ENCODE measurements at places on chromosomes 12 and 14.

DNA sequence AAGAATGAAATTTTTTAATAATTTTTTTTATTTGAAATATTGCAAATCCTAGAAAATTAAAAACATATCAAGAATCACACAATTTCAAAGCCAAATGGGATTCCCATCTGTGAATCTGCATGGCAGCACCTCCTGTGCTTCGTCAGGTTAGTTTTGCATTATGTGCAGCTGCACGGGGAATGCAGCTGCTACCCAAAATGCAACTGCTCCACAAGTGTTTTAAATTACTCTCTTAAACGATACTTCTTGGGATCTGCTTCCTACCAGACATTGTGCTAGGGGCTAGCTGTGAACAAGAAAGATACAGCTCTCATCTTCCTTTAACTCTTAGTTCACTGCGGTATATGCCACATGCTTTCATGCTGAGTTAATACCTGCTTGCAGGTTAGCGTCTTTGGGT, 154.2 kb downstream of the CRADD start:
- no peak for DNase-seq

- DNase-seq, result no peak
Observed at GRCh38 chr12:108237272-108237671, 101.8 kb downstream of the CMKLR1 start.

- DNase-seq, result no peak
Observed at GRCh38 chr12:92757597-92758121, 54.9 kb downstream of the PLEKHG7 start.

- peak; percentile 53 for DNase-seq
Observed at GRCh38 chr12:51270067-51270950, at the start of gene SMAGP. TSS of gene SMAGP (minus strand) at chr12:51270415. CDS start at chr12:51269278, 1,137 bp downstream.

- no peak for DNase-seq
Observed at GRCh38 chr12:46366771-46367170, 5.8 kb downstream of the SLC38A2 start.

DNA sequence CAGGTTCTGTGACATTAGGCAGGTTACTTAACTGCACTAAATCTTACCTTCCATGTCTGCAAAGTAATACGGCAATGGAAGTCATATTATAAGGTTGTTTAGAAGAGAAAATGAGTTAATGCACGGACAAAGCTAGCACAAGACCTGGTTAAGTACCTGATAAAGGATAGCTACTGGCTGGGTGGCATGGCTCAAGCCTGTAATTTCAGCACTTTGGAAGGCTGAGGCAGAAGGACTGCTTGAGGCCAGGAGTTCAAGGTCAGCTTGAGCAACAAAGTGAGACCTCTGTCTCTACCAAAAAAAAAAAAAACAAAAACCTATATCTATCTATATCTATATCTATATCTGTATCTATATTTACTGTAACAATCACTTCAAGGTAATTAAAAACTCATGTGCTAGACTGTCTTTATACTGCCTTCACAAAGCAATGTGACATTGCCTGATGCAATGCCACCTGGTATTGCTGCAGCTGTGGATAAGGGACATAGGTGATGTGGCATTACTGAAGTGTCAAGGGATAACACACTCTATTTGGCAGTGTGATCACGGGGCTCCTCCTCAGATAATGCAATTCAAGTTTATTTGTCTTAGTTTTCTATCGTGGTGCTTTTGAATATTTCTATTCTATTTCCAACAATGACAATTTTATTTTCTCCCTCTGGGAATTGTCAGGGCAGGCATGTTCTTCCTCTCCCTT, 107.1 kb downstream of the PAX9 start:
- DNase-seq, result no peak

DNA sequence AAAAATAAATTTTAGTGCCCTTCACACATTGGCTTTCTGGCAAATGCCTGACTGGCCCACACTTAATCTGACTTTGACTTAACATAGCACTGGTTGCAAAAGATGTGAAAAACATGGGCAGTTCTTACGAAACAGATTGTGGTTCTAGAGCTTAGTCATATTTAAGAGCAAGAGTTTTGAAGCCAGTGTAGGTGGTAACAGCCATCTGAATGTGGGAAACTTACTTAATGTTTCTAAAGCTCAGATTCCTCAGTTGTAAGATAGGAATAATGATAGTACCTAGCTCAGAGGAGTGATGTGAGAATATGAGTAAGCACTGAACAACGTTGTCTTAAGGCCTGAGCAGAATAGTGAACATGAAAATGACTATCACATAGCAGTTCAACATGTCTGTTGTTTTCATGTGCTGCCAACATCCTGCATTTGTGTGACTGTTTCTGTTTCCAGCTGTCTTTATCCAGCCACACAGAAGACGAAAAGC, 262.7 kb downstream of the SYT1 start:
- peak; percentile 82 for DNase-seq

DNA sequence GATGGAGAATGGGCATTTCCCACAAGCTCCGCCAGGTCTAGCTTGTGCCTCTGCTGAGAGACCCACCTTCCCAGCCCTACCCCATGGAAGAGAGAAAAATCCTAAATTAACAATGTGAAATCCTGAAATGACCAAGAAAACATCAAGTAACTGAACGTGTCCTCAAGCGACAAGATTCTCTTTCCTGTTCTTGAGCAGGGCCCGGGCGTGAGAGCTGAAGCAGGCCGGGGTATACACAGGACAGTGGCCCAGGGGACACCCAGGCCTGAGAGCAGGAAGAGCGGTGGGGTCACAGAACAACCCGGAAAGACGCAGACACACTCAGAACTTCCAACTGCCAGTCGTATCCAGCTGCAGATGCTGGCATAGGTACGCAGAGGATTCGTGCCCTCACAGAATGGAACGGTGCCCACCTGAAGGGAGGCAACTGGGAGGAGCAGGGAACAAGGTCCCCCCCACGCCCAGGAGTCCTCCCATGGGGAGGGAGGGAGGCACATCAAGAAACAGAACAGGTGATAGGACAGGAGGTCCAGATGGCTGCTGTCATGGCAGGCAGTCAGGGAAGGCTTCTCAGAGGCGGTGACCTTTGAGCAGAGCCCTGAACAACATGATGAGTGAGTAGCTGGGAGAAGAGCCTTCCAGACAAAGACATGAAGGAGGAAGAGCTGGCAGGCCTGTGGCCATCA, 9.1 kb downstream of the RIMBP2 start:
- DNase-seq, result no peak

DNA sequence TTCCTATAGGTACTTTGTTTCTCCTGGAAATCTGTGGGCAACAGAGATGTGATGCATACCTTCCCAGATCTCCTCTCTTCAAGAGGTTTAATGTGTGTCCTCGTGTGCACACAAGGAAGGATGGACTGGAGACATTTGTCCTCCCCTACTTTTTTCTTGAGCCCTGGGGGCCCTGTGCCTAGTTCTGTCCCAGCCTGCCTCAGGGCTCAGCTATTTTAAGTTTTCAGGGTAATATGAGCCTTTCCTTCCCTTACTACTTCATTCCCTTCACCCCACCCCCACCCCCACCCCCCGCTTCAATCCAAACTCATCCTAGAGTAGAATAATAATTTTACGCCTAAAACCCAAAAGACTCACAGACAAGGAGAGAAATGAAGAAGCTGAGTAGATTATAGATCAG, 446 bp downstream of the STAC3 start:
- no peak for DNase-seq

GRCh38 chr14:93132472-93133065, 16.8 kb upstream of the ITPK1 start:
- peak; percentile 33 for DNase-seq

- no peak for DNase-seq
Observed at GRCh38 chr14:20698018-20698329, 9.4 kb downstream of the ANG start.

All from mesenchymal stem cell (in vitro differentiated cells and primary cell).